ENCODE measurements at places on chromosomes 13 and 19.
A peak's percentile ranks its signal among the peaks of the same experiment; 100 is the strongest.

- DNase-seq, result no peak
Measured at GRCh38 chr19:32651729-32652140, 23.2 kb downstream of the ANKRD27 start.

- no peak for DNase-seq
Measured at GRCh38 chr19:28235606-28236125, 977.3 kb downstream of the UQCRFS1 start.

GRCh38 chr13:114099191-114099590 lies 33.2 kb downstream of the RASA3 start:
- peak; percentile 27 for DNase-seq

GRCh38 chr19:40054632-40055031 lies 1.4 kb downstream of the ZNF780B start:
- DNase-seq, result no peak

- no peak for DNase-seq
Measured at GRCh38 chr13:33575378-33575777, 242.6 kb upstream of the RFC3 start.

DNA sequence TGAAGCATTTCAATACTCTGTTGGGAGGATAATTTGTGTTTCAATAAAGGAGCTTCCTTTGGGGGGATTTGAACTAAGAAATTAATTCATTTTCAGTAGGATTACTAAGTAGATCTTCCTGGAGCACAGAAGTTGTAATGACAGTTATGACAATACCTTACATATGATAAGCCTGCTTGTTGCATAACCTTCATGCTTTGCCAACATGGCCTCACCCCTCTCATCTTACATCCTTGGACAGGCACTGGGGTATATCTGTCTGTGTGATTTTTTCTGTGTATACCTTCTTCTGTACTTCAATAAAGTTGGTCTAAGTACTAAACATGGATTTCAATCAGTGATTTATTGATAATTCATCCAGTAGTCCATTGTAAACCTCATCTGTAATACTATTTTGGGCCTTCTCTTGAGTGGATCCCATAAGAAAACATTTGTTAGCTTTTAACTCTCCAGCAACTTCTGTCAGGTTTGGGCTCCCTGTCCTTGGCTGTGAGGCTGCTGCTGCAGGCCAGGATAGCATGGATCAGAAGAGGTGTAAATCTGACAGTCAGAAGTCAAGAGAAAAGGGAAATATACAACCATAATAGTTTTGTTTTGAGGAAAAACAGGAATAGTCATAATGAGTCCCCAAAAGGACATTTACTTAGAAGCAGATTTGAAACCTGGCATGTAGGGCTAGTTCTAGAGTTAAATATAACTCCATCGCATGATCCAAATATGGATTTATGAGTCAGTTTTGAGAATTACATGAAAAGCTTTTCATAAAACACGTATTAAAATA lies 422.2 kb downstream of the KLF5 start:
- no peak for DNase-seq

DNA sequence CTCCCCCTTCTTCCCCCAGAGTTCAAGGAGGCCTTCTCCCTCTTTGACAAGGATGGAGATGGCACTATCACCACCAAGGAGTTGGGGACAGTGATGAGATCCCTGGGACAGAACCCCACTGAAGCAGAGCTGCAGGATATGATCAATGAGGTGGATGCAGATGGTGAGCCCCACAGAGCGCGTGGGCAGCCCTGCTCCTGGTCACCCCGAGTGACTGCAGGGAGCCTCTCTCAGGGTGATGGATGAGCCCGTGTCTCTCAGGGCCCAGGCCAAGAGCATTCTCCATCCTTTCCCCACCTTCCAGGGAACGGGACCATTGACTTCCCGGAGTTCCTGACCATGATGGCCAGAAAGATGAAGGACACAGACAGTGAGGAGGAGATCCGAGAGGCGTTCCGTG lies 7.0 kb downstream of the CALM3 start:
- no peak for DNase-seq

DNA sequence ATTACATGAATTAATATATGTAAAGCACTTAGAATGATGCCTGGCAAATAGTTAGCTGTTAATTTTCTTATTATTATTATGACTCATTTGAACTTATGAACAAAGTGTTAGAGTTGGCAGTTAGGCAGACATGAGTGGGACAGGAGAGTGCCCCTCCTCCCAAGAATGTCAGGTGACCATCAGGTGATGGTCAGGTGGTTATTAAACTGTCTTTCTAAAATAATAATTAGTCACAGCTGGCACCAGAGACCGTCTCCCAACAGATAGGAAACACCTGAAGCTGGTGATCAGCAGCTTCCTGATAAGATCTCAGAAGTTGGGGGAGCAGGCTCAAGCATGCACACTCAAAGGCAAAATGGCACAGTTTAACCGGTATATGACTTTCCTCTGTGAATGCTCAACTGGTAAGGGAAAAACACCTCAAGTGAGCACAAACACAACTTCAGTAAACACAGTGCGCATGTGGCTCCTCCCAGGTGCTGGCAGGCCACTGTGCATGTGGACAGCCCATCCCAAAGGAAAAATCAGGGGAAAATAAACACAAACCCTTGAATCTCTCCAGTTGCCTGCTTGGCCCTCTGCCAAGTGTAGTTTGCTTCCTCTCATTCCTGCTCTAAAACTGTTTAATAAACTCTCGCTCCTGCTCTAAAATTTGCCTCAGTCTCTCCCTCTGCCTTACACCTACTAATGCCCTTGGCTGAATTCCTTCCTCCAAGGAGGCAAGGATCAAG lies 54.0 kb downstream of the FLT1 start:
- no peak for DNase-seq

DNA sequence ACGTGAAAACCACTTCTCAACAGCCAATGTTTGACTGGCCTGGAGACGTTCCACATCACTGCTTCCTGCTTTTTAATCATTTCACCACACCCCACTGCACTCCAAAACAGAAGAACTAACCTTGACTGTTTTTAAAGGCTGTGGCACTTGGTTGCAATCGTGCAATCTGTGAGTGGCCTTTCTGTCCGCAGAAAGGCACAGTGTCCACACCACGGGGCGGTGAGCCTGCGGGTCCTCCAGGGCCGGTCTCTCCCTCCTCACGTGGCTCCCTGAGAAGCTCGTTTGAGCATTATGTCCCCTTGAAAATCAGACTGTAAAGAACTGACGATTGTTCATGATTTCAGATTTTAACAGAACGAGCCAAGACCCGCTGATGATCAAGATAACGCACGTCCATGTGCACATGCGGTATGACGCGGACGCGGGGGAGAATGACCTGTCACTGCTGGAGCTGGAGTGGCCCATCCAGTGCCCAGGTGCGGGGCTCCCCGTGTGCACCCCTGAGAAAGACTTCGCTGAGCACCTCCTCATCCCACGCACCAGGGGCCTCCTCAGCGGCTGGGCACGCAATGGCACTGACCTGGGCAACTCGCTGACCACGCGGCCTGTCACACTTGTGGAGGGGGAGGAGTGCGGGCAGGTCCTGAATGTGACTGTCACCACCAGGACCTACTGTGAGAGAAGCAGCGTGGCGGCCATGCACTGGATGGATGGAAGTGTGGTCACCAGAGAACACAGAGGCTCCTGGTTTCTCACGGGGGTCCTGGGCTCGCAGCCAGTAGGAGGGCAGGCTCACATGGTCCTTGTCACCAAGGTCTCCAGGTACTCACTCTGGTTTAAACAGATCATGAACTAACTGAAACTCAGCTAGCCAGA lies 13.0 kb downstream of the PROZ start:
- DNase-seq, result no peak

DNA sequence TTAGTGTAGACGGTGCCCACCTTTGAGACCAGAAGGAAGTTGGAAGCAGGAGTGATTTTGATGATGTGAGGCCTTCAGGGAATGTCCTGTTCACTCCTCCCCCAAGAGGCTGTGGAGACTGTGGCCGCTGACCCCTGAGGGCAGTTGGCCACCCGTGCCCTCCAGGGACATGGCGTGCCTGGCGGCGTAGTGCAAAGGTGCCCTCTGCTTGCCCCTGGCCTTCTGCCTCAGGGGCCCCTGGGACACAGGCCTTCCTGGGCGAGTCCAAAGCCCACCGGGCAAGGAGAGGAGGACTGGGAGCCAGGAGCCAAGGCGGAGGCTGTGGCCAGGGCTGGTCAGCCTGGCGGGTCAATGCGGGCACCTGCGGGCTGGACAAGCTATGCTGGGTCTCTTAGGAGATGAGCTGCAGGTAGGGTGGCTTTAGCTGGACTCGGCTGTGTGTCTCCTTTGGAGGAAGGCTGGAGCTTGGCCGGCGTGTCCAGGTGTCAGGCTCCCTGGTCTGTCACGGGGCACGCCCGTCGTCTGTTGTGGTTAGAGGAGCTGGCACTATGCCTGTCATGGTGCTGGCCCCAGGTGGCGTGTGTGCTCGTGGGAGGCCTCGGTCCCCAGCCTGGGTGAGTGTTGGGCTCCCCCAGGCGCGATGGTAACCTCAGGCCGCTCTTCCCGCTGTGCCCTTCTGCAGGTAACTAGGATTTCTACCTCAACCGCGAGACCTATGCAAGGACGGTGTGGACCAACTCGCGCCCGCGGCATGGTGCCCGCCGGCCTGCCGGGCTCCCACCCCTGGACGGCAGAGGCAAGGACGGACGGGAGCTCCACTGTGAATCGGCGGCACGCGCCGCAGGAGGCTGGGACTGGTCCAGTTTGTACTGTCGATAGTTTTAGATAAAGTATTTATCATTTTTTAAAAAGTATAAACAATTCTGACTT lies 6.8 kb downstream of the PLEKHJ1 start:
- DNase-seq, result no peak

GRCh38 chr13:29721766-29722165 lies 126.3 kb upstream of the SLC7A1 start:
- no peak for DNase-seq

DNA sequence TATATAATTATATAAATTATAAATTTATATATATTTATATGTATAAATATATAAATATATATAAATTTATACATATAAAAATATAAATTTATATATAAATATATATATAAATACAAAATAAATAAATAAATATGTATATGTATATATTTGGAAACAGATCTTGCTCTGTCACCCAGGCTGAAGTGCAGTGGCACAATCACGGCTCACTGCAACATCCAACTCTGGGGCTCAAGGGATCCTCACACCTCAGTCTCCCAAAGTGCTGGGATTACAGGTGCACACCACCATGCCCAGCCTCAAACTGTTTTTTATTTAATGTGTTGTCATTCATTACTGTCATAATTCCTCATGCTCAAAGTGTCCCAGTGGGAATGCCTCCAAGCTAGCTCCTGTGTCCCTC lies 25.2 kb upstream of the PDCD5 start:
- no peak for DNase-seq

DNA sequence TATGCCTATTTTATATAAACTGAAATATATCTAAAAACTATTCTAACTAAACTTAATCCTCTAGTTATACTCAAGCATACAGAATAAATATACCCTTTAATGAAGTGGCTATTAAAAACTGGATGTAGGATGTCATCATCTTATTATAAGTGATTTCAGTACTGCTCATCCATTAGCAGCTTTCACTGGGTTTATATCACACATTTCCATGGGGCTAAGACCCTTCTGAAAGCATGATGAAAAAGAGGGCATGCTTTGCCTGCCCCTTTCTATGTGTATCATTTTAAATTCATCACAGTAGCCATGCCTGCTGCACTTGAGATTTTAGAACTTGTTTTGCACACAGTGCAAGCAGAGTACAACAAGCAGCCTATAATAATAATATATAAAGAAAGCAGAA lies 477.5 kb downstream of the SLITRK6 start:
- no peak for DNase-seq

GRCh38 chr13:20553311-20553710 lies 13.6 kb upstream of the IFT88 start:
- no peak for DNase-seq

DNA sequence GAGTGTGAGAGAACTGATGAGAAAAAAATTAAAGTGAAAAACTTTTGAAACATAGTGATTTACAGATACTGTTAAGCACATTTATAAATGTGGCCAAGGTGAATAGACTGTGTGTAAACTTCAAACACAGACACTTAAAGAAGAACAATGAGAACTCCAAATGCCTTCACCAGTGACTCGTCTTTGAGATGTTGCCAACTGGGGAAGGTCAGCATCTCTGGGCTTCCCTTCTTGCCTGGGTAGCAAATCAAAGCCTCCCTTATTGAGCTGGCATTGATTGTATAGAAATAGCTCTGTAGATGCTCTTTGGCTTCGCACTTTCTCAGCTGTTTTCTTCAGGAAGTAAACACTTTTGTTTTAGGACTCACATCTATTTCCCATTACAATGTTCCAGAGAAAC lies 177.3 kb upstream of the SGCG start:
- DNase-seq, result no peak

DNA sequence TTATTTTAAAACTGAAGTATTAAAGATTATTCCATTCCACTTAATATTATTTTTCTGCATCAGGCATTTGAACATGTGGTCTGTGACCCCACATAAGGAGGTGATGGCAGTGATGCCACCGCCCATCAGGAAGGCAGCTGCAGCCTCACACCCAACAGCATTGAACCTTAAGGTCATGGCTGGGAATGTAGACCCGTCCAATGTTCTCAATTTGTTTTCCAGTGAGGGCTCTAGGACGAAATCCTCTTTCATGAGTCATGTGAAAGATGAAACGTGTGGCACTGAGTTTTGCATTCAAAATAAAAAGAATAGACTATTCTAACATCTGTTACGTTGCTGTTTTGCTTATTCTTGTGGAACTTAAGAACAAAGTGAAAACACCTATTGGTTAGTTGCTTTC lies 74.5 kb upstream of the ANKRD10 start:
- no peak for DNase-seq

- DNase-seq, result no peak
Measured at GRCh38 chr13:103953859-103954258, 887.6 kb upstream of the SLC10A2 start.

- peak; percentile 77 for DNase-seq
Measured at GRCh38 chr13:75876142-75877050, 240.3 kb downstream of the LMO7 start.

DNA sequence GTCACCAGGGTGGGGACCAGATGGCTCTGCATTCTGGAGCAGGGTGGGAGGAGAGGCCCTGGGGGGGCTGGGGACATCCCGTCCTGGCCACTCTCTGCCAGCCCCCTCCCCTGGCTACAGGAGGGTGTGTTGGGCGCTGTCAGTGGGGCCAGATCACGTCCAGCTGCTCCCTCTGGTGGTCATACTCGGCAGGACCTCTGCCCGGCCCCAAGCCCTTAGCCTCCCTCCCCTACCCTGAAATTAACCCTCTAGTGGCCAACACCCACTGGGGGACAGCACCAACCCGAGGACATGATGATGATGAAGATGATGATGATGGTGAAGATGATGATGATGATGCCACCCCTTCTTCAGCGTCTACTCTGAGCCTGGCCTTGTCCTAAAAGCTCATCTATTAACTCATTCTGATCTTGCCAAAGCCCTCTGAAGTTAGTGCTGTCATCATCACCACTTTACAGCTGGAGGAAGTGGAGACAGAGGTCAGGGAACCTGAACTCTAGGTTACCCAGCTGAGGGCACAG lies 590 bp upstream of the LGI4 start:
- peak; percentile 40 for DNase-seq
